ENCODE measurements at places on chromosomes 3 and 15. TPM values are rescaled to one million over a fixed set of nuclear protein-coding genes. Genes with fewer than 3 reads are reported as not detected.

DNA sequence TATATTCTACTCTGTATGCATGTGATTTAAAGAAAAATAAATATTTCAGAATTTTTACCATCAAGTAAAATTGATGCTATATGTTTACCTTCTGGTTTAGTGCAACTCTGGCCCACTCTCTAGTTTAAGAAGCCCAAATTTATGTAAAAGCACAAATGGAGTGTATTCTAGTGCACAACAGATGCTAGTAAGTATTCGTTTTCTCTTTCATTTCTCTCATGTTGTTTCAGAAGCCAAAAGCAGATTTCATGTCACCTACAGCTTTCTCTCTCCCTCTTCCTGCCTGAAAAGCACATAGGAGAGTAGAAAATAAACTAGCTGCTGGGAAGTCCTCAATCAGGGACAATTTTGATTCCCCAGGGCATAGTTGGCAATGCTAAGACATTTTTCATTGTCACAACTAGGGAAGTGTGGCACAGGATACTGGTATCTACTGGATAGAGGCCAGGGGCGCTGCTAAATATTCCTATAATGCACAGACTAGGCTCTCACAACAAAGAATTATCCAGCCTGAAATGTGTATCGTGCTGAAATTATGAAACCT lies 147.4 kb upstream of the ARHGEF26 start:
- no peak overlapping the region for H3K27ac ChIP-seq
- H3K4me3 ChIP-seq: no peak overlapping the region
- H3K27me3 ChIP-seq: no peaks in the 10 kb centered on the region
- DNase-seq: no peak
- no peaks in the 10 kb centered on the region for H3K36me3 ChIP-seq
- H3K4me1 ChIP-seq: no peaks in the 10 kb centered on the region

DNA sequence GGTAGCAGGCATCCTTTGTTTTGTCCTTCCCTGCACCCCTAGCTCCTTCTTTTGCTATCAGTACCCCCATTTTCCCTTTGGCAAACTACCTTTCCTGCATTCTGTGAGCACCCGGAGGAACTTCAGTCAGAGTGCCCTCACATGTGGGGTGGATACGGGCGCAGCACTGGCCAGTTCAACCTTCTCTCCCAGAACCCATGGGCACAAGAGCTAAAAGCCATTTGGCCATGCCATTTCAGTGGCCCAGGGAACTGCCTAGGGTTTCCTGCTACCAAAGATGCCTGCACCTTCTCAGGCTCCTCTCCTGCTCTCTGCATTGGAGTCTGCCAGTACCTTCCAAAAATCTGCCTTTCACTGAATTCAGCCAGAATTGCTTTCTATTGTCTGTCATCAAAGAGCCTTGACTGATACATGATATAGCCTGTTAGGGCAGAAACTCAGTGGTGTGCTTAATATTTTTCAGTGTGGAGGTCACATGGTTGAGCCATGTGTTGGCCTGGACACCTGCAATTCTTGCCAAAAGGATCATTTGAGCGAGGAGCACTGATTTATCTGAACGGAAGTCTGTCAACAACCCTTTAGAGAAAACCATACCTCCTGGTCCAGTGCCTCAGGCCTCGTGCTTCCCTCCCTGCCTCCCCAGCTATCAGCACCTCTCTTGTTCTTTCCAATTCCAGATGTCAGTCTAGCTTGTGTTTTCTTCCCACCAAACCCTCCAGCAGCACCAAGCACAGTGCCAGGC lies 27.0 kb upstream of the HHATL start:
- H3K4me3 ChIP-seq: no peak overlapping the region
- H3K4me1 ChIP-seq: no peaks in the 10 kb centered on the region
- H3K36me3 ChIP-seq: no peaks in the 10 kb centered on the region
- no peaks in the 10 kb centered on the region for H3K27me3 ChIP-seq
- no peak for DNase-seq

GRCh38 chr3:42353631-42354030 lies 56.8 kb downstream of the LYZL4 start:
- no peak for DNase-seq
- no peak overlapping the region for H3K27ac ChIP-seq
- H3K36me3 ChIP-seq: no peaks in the 10 kb centered on the region
- no peak overlapping the region for H3K4me3 ChIP-seq
- no peaks in the 10 kb centered on the region for H3K4me1 ChIP-seq

GRCh38 chr3:126378341-126378751 lies 16.4 kb upstream of the CFAP100 start:
- no peaks in the 10 kb centered on the region for H3K36me3 ChIP-seq
- no peak overlapping the region for H3K27ac ChIP-seq
- no peak overlapping the region for H3K4me3 ChIP-seq
- no peaks in the 10 kb centered on the region for H3K27me3 ChIP-seq

DNA sequence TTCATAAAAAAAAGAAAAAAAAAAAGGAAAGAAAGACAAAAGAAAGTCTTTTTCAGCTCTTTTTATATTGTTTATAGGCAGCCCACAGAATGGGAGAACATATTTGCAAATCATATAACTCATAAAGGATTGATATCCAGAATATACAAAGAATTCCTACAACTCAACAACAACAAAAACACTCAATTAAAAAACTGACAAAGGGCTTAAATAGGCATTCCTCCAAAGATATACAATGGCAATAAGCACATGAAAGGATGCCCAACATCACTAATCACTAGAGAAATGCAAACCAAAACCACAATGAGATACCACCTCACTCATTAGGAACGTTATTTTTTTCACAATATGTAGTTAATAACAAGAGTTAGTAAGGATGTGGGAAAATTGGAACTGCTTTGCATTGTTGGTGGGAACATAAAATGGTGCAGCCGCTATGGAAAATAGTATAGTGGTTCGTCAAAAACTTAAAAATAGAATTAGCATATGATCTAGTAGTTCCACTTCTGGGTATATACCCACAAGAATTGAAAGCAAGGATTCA lies 54.2 kb upstream of the CMTM8 start:
- no peaks in the 10 kb centered on the region for H3K4me1 ChIP-seq
- H3K27ac ChIP-seq: no peak overlapping the region
- no peak overlapping the region for H3K4me3 ChIP-seq
- no peaks in the 10 kb centered on the region for H3K27me3 ChIP-seq
- no peak for DNase-seq

- peaks cover 71% of the 10 kb centered on the region for H3K4me1 ChIP-seq
- no peaks in the 10 kb centered on the region for H3K27me3 ChIP-seq
- H3K27ac ChIP-seq: peak overlapping the region; percentile 99
- peak; percentile 97 for DNase-seq
Measured at GRCh38 chr15:90869601-90870353, 1.4 kb downstream of the FURIN start.

GRCh38 chr15:33584797-33585196 lies 274.0 kb downstream of the RYR3 start:
- no peak overlapping the region for H3K4me3 ChIP-seq
- no peaks in the 10 kb centered on the region for H3K27me3 ChIP-seq
- DNase-seq: no peak
- H3K4me1 ChIP-seq: no peaks in the 10 kb centered on the region
- no peak overlapping the region for H3K27ac ChIP-seq

DNA sequence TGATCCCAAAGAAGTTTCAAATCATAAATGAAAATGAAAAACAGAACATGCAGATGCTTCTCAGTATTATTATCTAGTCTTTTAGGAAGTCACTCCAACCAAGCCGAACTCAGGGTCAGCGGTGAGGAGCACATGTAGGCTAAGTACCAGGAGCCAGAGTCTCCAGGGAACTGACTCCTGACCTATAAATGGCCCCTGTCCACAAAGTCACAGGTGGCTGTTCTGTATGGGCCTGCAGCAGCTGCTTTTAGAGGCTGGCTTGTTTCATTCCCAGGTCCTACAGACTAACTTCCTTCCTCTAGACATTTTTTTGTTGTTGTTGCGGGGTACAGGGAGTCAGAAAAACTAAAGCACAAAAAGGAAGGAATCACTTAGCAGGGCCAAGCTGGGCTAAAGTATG lies 54.6 kb downstream of the DAPK2 start:
- H3K36me3 ChIP-seq: no peaks in the 10 kb centered on the region
- H3K27ac ChIP-seq: peak overlapping the region; percentile 15
- peaks cover 51% of the 10 kb centered on the region for H3K4me1 ChIP-seq
- no peaks in the 10 kb centered on the region for H3K27me3 ChIP-seq

DNA sequence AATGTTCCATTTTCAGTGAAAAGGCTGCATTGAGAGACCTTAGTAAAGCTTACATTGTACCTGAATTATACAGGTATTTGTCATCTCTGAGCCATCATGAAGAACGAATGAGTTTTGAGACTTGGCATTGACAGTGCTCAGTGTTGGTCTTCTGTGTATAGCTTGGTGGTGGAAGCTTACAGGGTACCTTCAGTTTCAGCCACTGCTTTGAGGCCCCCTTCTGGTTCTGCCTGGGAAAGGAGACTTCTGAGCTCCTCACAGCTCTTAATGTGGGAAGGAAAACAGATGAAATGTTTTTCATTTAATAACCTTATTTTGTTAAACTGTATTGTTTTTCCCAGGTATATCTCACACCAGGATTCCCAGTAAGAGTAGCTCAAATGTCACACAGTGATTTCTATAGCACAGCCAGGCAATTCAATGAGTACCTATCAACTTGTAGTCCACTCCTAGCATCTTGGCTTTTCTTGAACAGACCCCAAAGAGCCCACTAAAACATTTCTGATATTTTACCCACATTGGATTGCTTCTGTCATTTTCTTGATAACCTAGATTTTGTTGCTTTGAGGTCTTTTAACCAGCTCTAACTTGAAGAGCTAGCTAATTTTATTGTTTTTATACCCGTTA lies 5.6 kb downstream of the SERPINI1 start:
- H3K4me1 ChIP-seq: peaks cover 4% of the 10 kb centered on the region
- H3K36me3 ChIP-seq: no peaks in the 10 kb centered on the region
- H3K27me3 ChIP-seq: no peaks in the 10 kb centered on the region
- no peak for DNase-seq
- H3K27ac ChIP-seq: no peak overlapping the region

- no peak overlapping the region for H3K27ac ChIP-seq
- H3K4me1 ChIP-seq: no peaks in the 10 kb centered on the region
- H3K36me3 ChIP-seq: no peaks in the 10 kb centered on the region
- no peaks in the 10 kb centered on the region for H3K27me3 ChIP-seq
- DNase-seq: no peak
- H3K4me3 ChIP-seq: no peak overlapping the region
Measured at GRCh38 chr3:77464111-77464688, 424.3 kb downstream of the ROBO2 start.

- H3K36me3 ChIP-seq: no peaks in the 10 kb centered on the region
- DNase-seq: no peak
Measured at GRCh38 chr15:69225355-69226022, 65.1 kb downstream of the GLCE start.

GRCh38 chr3:188206787-188207186 lies 52.8 kb downstream of the LPP start:
- H3K4me1 ChIP-seq: peaks cover 6% of the 10 kb centered on the region
- no peak overlapping the region for H3K4me3 ChIP-seq
- H3K27me3 ChIP-seq: no peaks in the 10 kb centered on the region
- DNase-seq: no peak

DNA sequence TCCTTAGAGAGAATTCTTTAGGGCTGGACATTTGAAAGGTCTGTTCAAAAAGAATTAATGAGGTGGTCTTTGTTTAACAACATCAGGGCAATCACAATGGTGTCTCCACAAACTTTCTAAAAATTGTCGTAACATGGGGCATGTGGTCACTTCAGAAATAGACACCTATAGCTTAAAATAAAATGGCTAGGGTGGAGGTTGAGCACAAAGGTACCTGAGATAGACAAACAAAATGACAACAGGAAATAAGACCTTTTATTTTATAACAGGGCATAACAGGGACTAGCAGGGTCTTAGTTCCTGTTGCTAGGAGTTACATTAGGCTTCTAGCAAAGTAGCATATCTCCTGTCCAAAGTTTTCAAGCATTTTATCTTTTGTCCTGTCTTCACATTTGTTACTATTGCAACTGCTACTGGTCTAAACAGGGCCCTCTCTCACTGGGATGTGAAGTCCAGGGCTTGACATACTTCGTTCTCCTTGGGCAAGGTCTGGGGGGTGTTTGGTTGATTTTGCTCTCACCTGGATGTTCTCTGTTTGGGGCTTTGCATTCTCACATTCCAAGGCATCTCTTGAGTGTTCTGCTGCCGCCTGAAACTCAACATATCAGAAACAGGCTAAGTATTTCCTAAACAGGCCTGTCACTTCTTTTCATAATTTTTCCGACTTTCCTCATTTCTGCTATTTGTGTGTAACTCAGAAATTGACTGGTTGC lies 3.0 kb downstream of the GCSAM start:
- no peak overlapping the region for H3K4me3 ChIP-seq
- H3K27me3 ChIP-seq: no peaks in the 10 kb centered on the region
- H3K36me3 ChIP-seq: no peaks in the 10 kb centered on the region
- no peak overlapping the region for H3K27ac ChIP-seq

- H3K4me3 ChIP-seq: no peak overlapping the region
- H3K36me3 ChIP-seq: no peaks in the 10 kb centered on the region
- H3K27me3 ChIP-seq: no peaks in the 10 kb centered on the region
- H3K27ac ChIP-seq: no peak overlapping the region
Measured at GRCh38 chr3:66803206-66803605, 194.9 kb upstream of the KBTBD8 start.

GRCh38 chr15:74792227-74793016 lies 10.5 kb downstream of the CSK start:
- H3K4me3 ChIP-seq: no peak overlapping the region
- H3K4me1 ChIP-seq: peaks cover 80% of the 10 kb centered on the region

DNA sequence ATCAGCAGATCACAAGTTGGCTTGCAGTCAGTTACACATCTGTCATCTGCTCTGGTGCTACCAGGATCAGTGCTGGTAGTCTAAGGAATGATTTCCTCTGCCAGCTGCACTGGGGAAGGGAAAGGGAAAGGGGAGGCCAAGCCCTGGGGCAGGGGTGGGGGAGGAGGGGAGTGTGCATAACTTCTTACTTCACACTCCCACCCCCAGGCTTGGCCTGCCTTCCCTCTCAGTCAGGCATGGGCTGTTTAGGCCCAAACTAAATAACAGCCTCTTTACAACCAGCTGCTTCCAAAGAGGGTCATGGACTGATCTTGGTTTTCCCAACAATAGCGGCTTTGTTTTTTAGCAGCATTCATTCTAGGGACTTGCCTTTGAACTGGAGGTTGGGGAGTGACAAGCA lies 86.1 kb upstream of the PSMD6 start:
- no peak overlapping the region for H3K4me3 ChIP-seq
- no peak overlapping the region for H3K27ac ChIP-seq
- H3K27me3 ChIP-seq: no peaks in the 10 kb centered on the region

SLC9C1 gene
- not detected for total RNA-seq

TMEM44 gene
- 12.9 TPM for total RNA-seq

LRRC34 gene
- total RNA-seq: 12.9 TPM

TRH gene
- total RNA-seq: 0.13 TPM

MGLL gene
- total RNA-seq: 174 TPM

NEK10 gene
- 14.0 TPM for total RNA-seq

ZNF770 gene
- 27.4 TPM for total RNA-seq

RASL12 gene
- total RNA-seq: 29.8 TPM

Data from upper lobe of left lung (tissue), 6 donors.